ENCODE measurements at places on chromosomes 6 and 20.

DNA sequence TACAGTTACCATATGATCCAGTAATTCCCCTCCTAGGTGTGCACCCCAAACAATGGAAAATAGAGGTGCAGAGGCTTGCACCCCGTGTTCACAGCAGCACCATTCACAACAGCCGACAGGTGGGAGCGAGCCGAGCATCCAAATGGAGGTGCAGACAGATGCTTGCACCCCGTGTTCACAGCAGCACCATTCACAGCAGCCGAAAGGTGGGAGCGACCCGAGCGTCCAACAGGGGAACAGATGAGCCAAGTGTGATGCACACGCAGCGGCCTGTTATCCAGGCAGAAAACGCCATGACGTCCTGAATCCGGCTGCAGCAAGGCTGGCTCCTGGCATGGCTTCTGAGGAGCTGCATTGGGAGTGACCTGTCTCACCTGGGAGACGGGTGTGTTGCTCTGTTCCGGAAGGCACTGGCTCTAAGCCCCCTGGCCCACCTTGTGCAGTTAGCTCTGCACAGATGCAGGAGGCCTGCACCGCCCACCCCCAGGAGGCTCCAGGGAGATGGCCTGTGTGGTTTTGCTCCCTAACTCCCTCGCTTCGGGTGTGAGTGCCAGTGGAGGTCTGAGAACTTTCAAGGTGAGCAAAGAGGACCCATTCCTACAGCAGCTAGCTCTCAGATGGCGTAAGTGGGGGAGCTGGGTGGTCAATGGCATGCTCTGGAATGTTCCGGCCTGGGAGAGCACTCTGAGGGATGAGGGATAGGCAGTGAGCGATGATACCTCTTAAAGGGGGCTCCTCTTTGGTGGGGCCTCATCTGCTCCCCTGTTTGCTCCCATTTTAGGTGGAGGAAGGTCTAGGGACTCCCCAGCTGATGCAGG lies 47.8 kb upstream of the FRMD1 start:
- DNase-seq = no peak

DNA sequence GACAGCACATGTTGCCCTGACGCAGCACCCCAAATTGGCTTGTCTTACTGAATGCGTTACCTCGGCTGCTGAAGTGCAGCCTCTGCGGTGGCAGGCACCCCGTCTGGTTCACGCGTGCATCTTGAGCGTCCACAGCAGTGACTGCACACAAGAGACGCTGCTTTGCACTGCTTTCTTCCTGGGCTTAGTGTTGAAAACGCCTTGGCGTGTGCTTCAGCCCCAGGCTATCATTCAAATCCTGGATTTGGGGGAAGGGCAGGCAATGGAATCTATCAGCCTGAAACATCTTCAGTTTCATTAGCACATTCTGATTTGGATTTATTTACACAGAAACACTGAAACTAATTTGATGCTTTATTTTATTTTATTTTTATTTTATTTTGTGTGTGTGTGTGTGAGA lies 342.7 kb downstream of the SMOC2 start:
- DNase-seq = no peak

- DNase-seq = no peak
Observed at GRCh38 chr6:137102050-137102848, 57.5 kb upstream of the IL20RA start.

- no peak for DNase-seq
Observed at GRCh38 chr20:58903614-58904013, 51.1 kb downstream of the GNAS start.

GRCh38 chr6:157887892-157888291 lies 64.8 kb downstream of the SNX9 start:
- no peak for DNase-seq

- no peak for DNase-seq
Observed at GRCh38 chr6:89961481-89961880, 67.2 kb downstream of the GJA10 start.

DNA sequence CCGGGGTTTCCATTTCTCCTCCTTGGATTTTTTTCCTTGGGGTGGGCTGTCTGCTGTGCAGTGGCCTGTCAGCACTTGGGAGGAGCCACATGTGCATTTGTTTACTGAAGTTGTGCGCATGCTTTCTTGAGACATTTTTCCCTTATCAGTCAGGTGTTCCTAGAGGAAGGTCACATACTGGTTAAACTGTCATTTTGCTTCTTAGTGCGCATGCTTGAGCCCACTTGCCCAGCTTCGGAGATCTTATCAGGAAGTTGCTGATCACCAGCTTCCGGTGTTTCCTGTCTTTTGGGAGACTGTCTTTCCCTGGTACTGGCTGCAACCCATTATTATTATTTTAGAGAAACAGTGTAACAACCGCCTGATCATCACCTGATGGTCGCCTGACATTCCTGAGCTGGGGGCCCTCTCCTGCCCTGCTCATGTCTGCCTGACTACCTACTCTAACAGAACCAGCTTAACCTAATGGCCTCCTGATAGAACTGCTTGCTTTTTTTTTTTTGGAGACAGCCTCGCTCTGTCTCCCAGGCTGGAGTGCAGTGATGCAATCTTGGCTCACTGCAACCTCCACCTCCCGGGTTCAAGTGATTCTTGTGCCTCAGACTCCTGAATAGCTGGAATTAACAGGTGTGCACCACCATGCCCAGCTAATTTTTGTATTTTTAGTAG lies 378 bp upstream of the ERVFRD-1 start:
- no peak for DNase-seq
